ENCODE measurements at places on chromosomes 13 and 19.

GRCh38 chr13:23042181-23042580 is 138.6 kb upstream of the SGCG start:
- DNase-seq: no peak

GRCh38 chr13:95292622-95293021 is 8.6 kb downstream of the ABCC4 start:
- DNase-seq: no peak

DNA sequence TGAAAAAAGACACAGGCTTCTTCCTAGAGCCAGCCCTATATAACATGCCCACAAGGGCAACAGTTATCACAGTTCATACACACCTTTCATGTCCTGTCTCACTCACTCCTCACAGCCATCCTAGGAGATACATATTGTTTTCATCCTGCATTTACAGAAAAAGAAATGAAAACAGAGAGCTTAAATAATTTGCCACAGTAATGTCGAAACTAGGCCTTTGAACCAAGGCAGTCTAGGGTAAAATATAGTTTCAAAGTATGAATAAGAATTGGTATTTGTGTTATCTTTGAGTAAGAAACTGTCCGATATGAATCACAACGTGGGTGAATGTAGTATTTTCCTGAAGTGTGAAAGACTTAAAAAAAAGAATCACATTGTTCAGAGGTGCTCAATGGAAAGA is 26.8 kb downstream of the CLDN10 start:
- no peak for DNase-seq

DNA sequence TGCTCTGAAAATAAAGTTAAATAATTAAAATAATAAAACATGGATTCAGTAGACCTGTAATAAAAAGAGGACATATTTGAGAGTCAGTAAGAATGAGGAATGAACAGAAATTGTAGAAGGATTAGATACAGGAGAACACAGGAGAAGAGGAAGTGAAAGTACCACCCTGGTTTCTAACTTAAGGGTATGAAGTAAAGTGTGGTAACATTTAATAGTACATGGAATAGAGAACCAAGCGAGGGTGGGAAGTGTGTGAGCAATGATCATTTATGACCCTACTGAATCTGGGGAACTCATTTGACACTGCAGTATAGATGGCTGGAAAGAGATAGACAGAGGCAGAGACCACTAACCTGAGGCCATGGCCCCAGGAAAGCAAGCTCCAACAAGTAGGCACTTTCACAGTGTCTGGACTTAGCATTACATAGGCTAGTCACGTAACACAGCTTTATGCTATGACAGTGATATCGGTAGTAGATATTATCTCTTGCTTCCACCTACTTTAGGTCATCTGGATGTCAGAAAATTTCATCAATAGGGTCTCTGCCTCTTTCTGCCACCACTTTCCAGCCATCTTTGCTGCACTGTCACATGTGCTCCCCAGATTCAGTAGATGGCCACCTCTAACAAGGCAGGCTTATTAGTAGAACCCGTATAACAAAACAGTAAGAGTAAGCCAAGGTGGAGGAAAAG is 633.9 kb upstream of the MIR17HG start:
- DNase-seq: no peak

DNA sequence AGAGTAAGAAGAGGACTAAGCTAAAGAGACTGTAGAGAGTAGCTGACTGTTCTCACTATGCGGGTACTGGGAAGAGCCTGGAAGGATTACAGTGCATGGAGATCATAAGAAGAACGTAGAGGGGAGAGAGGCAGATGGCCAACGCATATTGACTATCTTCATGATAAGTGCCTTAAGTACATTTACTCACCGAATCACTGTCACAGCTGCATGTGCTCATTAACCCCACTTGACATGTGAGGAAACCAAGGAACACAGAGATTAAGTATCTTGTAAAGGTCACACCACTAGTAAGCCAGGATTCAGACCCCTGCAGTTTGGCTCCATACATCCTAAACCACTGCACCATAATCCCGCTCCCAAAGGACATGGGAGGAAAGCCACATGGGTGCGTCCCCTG is 34.1 kb downstream of the SMAD9 start:
- peak; percentile 51 for DNase-seq

DNA sequence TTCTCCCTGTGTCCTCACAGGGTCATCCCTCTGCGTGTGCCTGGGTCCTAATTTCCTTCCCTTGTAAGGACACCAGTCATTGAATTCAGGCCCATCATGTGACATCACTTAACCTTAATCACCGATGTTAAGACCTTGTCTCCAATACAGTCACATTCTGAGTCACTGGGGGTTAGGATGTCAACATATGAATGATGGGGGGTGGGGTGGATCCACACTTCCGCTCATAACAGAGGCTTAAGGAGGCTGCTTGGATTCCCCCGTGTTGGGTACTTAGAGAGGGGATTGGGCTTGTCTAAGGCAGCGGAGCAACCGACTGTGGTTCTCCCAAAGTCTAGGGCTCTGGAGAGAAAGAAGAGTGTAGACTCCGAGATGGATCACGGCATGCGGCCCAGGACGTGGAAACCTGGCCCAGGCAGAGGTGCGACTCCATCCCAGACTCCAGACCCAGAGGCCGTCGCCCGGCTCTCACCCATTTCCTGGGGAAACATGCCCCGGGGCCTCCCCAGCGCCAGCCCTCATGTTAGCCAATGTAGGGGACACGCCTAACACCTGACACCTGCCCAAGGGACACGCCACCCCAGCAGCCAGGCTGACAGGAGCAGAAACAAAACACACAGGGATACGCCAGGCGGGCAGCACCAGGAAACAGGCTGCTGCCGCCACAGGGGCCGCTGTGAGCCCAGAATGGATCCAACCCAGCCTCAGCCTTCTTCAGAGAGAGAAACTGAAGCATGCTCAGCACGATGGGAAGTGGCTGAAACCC is 17.1 kb upstream of the IGLON5 start:
- no peak for DNase-seq

GRCh38 chr19:45349430-45349941 is 8.9 kb downstream of the KLC3 start:
- peak; percentile 32 for DNase-seq

GRCh38 chr19:30755581-30755980 is 383.4 kb downstream of the ZNF536 start:
- DNase-seq: no peak

GRCh38 chr13:75165543-75166230 is 316.3 kb downstream of the TBC1D4 start:
- no peak for DNase-seq

- no peak for DNase-seq
Measured at GRCh38 chr13:20714161-20714560, 10.7 kb downstream of the IL17D start.

- no peak for DNase-seq
Measured at GRCh38 chr13:105928048-105928447, 607.4 kb downstream of the EFNB2 start.

DNA sequence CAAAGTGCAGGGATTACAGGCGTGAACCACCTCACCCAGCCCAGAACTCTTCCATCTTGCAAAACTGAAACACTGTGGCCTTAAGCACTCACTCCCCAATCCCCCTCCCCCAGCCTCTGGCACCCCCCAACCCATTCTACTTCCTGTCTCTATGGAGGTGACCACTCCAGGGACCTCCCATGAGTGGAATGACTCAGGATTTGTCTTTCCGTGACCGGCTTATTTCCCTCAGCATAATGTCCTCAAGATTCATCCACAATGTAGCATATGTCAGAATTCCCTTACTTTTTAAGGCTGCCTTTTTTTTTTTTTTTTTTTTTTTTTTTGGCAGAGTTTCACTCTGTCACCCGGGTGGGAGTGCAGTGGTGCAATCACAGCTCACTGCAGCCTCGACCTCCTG is 3.6 kb upstream of the F2RL3 start:
- no peak for DNase-seq

GRCh38 chr13:26476782-26477142 is 80.7 kb upstream of the WASF3 start:
- no peak for DNase-seq

- DNase-seq: no peak
Measured at GRCh38 chr19:3682741-3683404, 17.4 kb downstream of the PIP5K1C start.

DNA sequence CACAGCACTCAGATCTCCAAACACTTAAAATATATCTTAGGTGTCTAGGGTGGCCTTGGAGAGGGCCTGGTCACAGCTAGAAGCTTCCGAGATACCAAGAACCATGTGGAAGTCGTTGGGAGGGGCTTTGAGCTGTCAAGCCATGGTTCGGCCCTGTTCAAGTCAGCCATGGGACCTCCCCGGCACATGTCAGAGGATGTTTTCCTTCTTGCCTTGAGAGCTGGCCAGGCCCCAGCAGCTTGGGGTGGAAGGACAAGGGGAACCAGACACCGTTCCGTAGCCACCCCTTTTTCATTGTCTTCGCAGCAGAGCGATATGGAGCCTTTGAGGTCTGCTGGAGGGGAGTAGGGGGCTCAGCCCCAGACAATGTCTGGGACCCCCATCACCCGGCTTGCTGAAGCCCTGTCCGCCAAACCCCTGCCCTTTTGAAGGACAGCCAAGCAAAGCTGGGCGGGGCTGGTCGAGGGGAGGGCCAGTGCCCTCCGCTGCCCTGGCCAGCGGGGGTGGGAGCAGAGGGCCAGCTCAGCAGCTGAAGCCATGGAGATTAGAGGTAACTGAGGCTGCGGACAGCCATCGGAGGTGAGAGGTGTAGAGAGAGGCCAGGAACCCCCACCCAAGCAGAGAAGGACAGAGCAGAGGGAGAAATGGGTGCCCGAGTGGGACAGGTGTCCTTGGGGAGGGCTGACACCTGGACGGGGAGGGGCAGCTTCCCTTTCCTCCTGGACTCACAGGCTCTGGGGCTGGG is 435 bp downstream of the KLK11 start:
- peak; percentile 18 for DNase-seq

DNA sequence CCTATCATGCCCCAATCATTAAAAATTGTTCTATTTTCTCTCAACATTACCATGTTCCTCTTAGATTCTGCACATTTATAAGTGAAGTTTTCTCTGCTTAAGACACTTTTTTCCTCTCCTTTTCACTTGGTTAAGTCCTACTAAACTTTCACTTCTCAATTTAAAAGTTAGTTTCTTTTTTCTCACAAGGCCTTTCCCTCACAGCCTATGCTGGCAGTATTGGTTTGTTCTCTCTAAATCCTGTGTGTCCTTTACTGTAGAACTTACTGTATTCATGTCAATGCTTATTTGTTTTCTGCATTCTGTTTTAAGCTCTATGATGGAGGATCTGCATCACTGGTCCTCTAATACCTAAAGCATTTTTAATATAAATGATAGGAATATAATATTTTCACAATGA is 2816.6 kb downstream of the PCDH9 start:
- DNase-seq: no peak

- peak; percentile 31 for DNase-seq
Measured at GRCh38 chr13:49421391-49421790, 22.5 kb downstream of the CAB39L start.

GRCh38 chr13:73859841-73860240 is 274.4 kb downstream of the KLF12 start:
- no peak for DNase-seq

- no peak for DNase-seq
Measured at GRCh38 chr19:1235625-1236538, 1.9 kb downstream of the CBARP start.

- DNase-seq: no peak
Measured at GRCh38 chr19:52197964-52198363, 8.1 kb downstream of the PPP2R1A start.

DNA sequence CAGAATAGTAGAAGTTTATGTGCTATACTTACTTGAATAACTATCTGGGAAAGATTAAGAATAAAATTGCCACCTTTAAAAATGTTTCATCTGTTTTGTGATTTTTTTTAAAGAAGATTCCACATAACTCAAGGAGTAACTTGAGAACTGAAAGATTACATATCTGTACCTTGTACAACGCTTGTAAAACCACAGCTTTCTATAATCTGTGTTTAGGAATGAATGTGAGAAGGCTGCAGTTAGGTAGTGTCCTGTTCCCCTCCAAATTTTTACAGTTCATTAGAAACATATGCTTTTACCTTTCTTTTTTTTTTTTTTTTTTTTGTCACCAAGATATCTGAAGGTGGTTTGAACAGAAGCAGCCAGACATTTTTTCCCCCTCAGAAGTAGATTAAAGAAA is 312.8 kb upstream of the GPC6 start:
- no peak for DNase-seq

- no peak for DNase-seq
Measured at GRCh38 chr13:111020021-111020420, 95.1 kb upstream of the ARHGEF7 start.

GRCh38 chr13:36681894-36682624 is 8.2 kb downstream of the SERTM1 start:
- no peak for DNase-seq

DNA sequence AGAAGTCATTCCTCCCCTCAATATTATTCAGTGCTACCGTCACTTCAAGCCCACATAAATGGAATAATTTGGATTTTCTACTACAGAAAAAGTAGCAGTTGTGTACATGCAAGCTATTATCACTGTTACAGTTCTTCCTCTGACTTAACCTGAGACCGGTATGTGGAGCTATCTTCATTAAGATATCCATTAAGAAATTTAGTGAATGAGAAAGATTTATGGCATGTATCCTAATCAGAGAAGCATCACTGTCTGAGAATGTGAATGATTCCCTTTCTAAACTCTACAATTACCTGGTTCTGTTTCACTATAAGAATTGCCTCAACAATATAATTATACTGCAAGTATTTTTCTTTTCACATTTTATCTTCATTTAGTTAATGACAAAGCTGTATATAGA is 278.7 kb downstream of the KLF5 start:
- no peak for DNase-seq

GRCh38 chr13:47646298-47646697 is 354.8 kb downstream of the SUCLA2 start:
- no peak for DNase-seq

- peak; percentile 64 for DNase-seq
Measured at GRCh38 chr13:94825507-94825906, 113.2 kb upstream of the SOX21 start.

- DNase-seq: no peak
Measured at GRCh38 chr13:67619351-67619994, 389.3 kb upstream of the PCDH9 start.

GRCh38 chr19:36573895-36574720 is 1.0 kb upstream of the ZNF529 start:
- no peak for DNase-seq
